ENCODE measurements at places on chromosomes 12 and 14.

DNA sequence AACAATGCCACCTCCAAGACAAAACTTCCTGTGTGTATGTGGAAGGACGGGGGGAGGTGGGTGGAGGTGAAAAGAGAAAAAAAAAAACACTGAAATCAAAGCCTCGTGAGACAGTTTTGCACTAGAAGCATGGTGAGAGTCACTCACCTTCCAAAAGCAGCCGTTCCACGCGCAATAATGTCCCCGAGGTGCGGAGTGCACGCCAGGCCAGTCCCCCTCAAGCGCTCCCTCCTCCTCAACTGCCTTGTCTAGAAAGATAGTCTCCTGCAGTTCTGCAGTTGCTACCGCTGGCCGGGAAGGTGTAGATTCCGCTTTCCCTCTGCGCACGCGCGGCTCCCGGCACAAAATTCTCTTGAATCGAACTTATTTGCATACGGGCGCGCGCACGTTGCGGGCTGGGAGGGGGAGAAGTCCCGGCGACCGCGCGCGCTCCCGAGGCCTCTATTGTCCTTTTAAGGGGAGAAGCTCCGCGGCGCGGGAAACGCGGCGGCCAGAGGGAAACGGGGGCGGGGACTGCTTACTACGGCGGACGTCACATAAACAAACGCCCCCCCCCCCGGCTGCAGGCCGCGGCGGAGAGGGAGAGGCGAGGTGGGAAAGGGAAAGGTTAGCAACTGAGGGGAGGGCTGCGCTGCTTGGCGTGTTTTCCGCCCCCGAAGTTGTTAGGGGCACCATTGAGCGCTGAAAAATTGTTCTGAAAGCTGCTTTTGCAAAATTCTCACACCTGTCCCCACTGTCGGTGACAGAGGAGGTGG is at the start of gene SINHCAF:
SINHCAF (minus strand) TSS at position 274 of the 755 bp plus-strand sequence. CDS start 27,946 bp downstream, outside the sequence.
- DNase-seq: peak; percentile 100

DNA sequence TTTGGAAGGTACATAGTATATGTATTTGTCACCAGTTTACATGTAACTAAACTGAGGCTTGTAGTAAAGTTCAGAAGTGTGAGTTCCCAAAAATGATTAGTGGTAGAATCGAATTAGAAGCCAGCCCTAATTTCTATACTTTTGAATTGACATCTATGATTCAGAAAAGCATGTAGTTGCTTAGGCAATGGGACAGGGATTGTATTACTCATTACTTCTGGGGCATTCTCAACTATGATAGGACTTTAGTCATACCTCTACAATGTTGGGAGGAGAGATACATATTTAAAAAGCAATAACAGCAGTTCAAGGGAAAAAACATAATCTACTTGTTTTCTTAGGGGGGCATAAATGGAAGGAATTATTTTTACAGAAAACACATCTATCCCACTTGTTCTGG is 277.9 kb upstream of the E2F7 start:
- no peak for DNase-seq

GRCh38 chr12:65779091-65779642 is 45.1 kb upstream of the HMGA2 start:
- DNase-seq: no peak

GRCh38 chr14:58765418-58765831 is 127.7 kb downstream of the DACT1 start:
- DNase-seq: no peak

- DNase-seq: no peak
These were observed 25.8 kb downstream of the ACVR1B start for GRCh38 chr12:51977320-51977753.

GRCh38 chr14:48747561-48748089 is 838.6 kb downstream of the RPS29 start:
- DNase-seq: no peak

- no peak for DNase-seq
These were observed 56.9 kb downstream of the TESC start for GRCh38 chr12:117042171-117042842.

DNA sequence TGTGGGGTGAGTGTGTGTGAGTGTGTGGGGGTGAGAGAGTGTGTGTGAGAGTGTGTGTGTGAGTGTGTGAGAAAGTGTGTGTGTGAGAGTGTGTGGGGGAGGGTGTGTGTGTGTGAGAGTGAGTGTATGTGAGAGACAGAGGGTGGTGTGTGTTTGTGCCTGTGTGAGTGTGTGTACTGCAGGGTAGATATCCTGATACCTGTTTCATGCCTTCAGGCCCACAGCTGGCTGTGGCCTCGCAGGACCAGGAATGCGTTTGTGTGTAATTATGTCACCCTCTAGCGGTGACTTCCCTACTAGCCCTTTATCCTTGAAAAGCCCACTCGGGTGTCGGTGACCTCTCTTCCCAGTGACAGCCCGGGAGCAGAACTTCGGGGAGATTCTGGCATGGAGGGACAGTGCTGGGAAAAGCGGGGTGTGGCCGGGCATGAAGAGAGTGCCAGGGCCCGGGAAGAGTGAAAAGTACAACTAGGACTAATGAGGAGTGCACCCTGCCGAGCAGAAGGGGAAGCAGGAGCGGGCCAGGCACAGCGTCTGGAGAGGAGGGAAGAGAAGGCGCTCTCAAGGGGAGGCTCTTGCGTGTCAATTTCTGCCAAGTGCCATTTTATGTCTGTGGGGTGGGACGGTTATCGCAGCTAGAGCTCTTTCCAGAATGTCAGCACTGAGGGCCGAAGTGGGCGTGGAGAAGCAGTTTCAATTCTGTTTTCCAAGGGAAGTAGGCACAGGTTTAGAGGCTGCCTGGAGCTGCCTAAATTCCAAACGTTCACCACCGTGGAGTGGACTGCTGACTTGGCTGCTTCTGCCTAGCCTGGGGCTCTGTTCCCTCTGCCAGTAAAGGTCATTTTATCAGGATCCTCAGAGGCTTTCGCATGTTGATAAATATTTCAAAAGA is 11.0 kb upstream of the FBXL14 start:
- peak; percentile 64 for DNase-seq

DNA sequence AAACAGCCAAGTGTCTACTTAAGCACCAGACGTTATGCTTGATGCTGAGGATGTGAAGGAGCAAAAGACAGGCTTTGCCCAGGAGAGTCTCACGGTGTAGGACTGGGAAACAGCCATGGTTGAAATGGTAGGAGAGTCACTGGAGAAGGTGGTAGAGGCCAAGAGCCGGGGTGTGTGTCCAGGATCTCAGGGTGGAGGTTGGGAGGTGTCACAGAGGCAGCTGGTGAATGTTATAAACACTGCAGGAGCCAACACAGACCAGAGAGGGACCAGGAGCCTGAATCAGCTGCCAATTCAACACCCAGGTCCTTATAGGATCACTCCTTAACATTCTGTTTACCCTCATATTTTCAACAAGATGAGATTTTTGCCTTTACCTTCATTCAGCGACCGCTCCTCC is 7.5 kb downstream of the NID2 start:
- DNase-seq: no peak

DNA sequence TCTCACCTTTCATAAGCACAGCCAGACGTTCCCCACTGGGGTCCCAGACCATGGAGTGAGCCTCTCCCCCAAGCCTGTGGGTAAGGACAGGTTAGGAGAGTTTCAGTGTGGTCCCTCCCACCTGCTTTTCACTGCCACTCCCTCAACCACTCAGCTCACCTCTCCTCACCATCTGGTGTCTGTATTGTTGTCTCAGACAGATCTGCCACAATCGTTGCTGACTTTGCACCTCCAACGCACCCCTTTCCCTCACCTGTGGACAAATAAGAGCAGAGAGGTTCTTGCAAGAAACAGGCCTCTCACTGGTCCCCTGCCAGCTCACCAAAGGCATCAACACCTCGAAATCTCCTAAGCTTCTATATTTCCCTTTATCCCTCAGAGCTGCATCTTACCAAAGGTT is 8.8 kb downstream of the MYG1 start:
- DNase-seq: no peak

DNA sequence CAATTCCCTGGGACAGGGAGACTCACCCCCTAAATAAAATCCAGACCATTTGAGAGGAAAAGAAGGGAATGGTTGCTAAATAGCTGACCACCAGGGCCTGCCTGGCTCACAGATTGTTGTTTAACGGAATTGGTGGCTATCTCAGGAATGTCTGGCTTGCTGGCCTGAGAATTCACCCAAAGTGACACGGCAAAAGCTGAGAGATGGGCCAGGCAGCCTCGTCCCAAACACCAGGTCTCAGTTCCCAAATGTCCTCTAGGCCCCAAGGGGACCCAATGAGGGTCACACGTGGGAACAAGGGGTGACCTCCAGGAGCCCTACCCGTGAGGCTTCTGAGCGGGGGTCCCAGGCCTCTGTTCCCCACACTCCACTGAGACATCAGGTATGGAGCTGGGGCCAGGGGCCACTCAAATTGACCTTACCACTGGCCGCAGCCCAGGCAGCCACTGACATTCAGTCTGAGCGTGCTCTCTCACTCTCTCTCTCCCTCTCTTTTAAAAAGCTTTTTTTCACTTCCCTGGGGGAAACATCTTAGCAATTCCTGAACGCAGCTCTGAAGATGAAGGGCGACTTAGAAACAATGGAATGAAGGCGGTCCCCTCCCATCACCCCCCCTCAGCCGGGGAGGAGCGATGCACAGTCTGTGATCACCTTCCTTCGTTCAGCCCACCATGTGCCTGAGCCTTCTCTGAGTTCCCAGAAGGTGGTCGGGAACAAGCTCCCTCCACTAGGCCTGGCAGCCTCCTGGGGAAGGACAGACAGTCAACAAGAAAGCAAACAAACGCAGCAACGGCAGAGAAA is 131.2 kb downstream of the SCARB1 start:
- DNase-seq: no peak

DNA sequence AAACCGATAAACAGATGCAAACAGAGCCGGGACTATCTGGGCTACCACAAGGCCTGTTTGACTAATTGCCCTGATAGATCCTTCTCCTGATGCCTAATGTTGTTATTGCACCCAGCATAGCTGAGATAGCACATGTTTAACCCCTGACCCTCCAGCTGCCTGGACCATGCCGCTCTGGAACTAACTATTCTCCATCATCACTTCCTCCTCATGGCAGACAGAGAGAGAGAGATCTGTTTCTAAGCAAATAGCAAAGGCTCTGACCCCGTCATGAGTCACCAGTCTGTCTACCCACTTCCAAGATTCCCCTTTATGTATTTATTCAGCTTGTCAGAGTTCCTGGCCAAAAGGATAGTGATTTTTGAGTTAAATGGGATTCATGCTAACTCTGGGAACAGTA is 58.2 kb upstream of the FLRT2 start:
- DNase-seq: no peak

DNA sequence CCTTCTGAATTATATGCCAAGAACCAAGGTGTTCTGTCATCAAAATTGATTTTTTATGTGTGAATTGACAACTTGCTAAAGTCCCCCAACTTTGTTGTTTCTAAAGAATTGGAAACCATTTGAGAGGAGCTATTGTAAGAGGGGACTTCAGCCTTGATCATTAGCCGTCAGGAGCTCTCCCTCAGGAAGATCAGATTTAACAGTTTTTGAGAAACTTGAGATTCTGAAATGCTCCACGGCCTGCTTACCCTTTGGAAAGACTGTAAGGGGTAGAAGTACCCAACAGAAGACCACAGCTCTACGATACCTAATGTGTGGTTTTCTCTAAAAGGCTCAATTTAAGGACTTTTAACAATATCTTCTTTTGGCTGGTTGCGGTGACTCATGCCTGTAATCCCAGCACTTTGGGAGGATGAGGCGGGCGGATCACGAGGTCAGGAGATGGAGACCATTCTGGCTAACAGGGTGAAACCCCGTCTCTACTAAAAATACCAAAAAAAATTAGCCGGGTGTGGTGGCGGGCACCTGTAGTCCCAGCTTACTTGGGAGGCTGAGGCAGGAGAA is 51.1 kb downstream of the BAZ2A start:
- DNase-seq: no peak

DNA sequence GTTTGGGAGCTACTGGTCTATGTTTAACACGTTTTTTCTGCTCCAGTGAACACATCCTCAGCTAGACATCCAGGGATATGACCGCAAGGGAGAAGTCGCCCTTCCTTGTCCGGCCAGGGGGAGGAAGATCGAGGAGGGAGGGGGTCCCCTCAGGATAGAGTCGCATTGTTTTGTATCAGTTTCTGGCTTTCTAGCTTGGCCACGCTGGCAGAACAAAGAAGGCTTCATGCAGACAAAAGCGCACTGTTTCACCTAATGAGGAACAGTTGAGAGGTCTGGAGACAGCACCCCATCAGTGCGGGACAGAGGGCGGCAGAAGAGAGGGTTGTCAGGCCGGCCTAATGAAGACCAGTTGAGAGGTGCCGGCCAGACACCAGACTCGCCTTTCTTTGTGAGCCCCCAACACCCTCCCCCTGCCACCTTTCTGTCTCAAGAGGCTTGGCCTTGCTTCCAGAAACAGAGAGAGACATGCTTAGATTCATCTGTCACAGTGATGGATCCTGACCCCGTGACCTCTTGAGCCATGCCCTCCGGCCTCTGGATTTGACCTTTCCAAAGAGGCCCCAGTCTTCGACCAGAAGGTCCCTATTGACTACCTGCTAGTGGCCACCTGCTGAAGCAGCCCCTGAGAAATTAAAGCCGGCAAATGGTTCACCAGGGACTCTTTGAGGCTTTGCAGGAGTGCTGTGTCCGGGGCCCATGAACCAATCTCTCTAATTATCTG is 254.7 kb upstream of the TBX3 start:
- DNase-seq: no peak

DNA sequence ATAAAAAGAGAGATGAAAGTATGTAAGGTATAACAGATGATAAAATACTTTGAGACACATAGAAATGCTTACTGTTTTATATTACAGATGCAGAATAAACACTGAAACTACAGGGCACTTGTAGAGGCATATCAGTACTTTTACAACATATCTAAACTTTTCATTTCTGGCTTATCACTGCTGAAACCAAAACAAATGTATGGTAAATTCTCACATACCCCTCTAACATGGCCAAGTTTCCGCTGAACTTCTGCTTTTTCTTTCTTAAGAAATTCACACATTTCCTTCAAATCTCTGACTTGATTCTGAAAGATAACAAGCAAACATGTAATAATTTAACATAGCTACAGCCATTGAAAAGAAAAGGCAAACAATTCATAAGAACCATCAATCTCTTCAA is 33.3 kb upstream of the C12orf50 start:
- DNase-seq: no peak

DNA sequence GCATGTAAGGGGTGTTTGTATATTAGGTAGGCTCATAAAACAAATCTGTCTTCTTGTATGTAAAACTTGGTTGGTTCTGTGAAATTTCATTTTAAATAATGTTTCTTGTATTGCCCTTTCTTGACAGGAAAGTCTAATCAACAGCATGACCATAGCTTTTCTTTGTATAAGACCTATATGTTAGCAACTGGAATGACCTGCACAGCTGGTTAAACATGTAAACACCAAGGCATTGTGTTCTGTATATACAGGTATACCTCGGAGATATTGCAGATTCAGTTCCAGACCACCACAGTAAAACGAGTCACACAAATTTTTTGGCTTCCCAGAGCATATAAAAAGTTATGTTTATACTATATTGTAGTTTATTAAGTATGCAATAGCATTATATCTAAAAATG is 183.6 kb downstream of the ERC1 start:
- no peak for DNase-seq
